ENCODE measurements at places on chromosomes 12 and 14. TPM values are rescaled to one million over a fixed set of nuclear protein-coding genes. Genes with fewer than 3 reads are reported as not detected.

Gene COCH
- total RNA-seq = 25.7 TPM

Gene NOS1
- 0.70 TPM for total RNA-seq

Gene STAT2
- 10.9 TPM for total RNA-seq

Gene ARHGAP9
- 0.69 TPM for total RNA-seq

Gene SLC17A8
- not detected for total RNA-seq

Gene TAS2R8
- not detected for total RNA-seq

Gene KLHDC2
- total RNA-seq = 32.4 TPM

Gene TRHDE
- total RNA-seq = 0.06 TPM

Gene GARIN6
- total RNA-seq = not detected

Gene PDZRN4
- not detected for total RNA-seq

Gene LTB4R
- total RNA-seq = 4.3 TPM

Gene INSM2
- total RNA-seq = 0.04 TPM

Gene DPPA3
- not detected for total RNA-seq

Gene SSTR1
- not detected for total RNA-seq

Gene ATP6V1D
- total RNA-seq = 105 TPM

Gene KSR2
- total RNA-seq = 0.71 TPM

Gene ESYT1
- 73.6 TPM for total RNA-seq

Gene EPYC
- total RNA-seq = not detected

Gene ZNF385A
- total RNA-seq = 23.4 TPM

Gene MLF2
- total RNA-seq = 307 TPM

Gene GPR135
- 0.79 TPM for total RNA-seq

Gene NINJ2
- 0.53 TPM for total RNA-seq

Gene INHBC
- total RNA-seq = not detected

Gene RAD51AP1
- total RNA-seq = 14.9 TPM

Gene TAS2R30
- total RNA-seq = not detected

Gene TAS2R20
- total RNA-seq = not detected

Gene CLEC4E
- 0.41 TPM for total RNA-seq

Gene TMTC2
- total RNA-seq = 1.1 TPM

Gene PTGER2
- total RNA-seq = 4.2 TPM

Gene FBXO21
- 42.7 TPM for total RNA-seq

Gene NTN4
- 43.4 TPM for total RNA-seq

Gene TAS2R43
- not detected for total RNA-seq

Gene CMKLR1
- 0.05 TPM for total RNA-seq

Gene TSPAN19
- not detected for total RNA-seq

Gene GLIPR1L1
- not detected for total RNA-seq

Gene SERPINA5
- total RNA-seq = 0.27 TPM

Gene GPRC5D
- not detected for total RNA-seq

Gene NPFF
- total RNA-seq = not detected

Gene INHBE
- total RNA-seq = 0.04 TPM

Gene SCNN1A
- 28.9 TPM for total RNA-seq

Gene CCDC196
- not detected for total RNA-seq

Gene SLC2A3
- 7.2 TPM for total RNA-seq

Measured in A549 treated with dexamethasone at 1 μM for 4 hours (cell line).